ENCODE measurements at places on chromosomes 4 and X. TPM values are rescaled to one million over a fixed set of nuclear protein-coding genes. Genes with fewer than 3 reads are reported as not detected.

RAB40A gene
- total RNA-seq: 0.89 TPM

XIAP gene
- 35.3 TPM for total RNA-seq

DNA sequence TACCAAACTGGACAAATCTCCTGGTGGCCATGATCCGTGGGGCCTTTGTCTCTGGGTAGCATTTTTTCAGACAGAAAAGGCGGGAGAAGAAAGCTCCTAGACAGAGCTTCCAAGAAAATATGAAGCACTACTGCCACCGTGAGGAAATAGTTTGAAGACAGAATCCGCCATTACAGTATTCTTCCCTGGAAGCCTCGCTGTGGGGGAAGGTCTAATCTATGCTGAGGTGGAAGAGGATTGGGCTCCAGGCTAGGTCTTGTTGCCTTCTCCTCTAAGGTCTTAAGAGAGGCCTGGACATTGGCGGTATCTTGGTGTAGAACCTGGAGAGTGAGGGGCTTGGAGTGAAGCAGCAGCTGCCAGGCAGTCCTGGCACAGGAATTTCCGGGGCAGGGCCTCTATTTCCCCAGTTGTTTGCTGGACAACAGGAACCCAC, 218.9 kb downstream of the OR13H1 start:
- no peak for DNase-seq

GRCh38 chr4:28227764-28228163, 1367.1 kb downstream of the STIM2 start:
- no peak for DNase-seq

GRCh38 chrX:43682726-43683125, 26.6 kb downstream of the MAOA start:
- DNase-seq: no peak
